Vagina (tissue), 2 donors: ENCODE measurements at places on chromosomes 6 and 20.

- DNase-seq: no peak
Observed at GRCh38 chr6:88167352-88167937, 1.3 kb upstream of the CNR1 start.

DNA sequence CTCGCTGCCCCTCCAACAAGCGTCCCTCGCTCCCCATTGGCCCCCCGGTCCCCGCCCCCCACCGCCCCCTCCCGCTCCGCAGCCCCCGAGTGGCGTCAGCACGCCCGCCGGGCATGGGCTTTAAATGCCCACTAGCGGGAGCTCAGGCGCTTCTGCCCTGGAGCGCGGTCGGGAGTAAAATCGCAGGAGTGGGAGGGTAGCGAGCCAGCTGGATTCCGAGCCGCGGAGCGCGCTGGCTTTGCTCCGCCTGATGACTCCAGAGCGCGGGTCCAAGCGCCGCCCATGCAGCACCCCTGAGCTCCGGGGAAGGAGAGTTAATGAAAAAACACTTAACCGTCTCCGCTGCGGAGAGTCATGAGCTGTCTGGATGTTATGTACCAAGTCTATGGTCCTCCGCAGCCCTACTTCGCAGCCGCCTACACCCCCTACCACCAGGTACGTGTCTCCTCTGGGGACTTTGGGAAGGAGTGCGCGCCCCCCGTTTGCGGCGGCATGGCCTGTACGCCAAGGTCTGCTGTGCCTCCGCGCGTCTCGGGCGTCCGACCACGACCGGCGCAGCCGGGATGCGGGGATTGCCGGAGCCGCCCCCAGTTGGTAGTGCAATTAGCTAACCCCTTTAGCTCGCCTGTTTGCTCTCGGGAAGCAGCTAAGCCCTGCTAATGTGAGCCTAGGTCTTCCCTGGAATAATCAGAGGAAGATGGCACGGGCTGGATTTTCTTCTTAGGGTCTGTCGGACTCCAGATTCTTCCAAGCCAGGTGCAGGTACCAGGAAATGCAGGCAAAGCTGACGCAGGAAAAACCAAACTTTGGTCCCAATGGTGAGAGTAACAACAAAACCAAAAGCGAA is at the start of gene VGLL2:
Gene VGLL2 (plus strand): TSS at position 149 of the 847 bp plus-strand sequence. CDS start 206 bp downstream, at position 355.
- no peak for DNase-seq

DNA sequence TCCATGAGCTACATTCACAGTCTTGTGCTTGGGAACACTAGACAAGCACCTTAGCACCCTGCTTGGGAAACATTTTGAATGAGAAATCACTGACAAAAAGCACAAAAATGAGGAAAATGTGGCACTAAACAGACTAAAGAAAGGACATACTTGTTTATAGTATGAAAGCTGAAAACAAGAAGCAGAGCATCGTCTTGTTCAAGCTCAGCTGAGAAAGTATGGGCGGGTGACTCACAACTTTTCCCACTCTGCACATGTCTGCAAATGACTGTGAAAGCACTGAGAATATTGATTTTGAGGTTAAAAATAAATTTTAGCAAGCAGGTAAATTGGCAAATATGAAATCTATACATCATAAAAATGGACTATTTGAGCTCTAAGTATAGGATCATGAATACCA is 725.3 kb downstream of the COL12A1 start:
- no peak for DNase-seq

GRCh38 chr6:96811136-96811535 is 26.1 kb downstream of the GPR63 start:
- no peak for DNase-seq

DNA sequence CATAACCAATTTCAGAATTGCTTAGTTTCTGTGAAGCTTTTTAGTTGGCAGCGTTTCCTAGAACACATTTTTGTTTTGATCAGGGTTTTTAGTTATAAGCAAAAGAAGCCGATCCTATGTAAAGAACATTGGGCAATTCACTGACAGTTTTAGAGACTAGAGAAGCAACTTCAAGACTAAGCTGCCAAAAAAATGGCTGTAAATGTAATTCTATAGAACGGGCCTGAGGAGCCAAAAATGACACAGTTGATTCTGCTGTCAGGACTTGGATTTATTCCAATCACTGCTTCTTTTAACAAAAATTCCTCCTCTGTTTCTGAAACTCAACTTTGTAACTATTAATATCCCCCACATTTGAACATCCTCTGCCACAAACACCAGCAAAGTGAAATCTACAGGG is 236.0 kb upstream of the EYS start:
- DNase-seq: no peak

DNA sequence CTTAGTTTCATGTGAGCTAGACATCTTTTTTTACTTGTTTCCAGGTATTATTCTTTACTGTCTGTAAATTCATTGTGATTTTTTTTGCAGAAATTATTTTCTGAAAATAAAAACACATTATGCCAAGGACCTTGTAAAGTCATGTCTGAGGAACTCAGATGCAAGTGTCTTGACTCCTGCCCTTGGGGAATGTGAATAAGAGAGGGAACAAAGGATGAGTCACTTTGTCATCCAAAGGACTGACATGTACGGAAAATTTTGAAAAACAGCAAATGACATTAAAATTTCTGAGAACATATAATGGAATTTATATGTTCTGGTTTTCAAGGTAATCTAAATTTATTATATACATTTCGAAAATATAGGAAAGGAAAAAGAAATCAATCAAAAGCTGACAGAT is 660.4 kb downstream of the CD109 start:
- no peak for DNase-seq

DNA sequence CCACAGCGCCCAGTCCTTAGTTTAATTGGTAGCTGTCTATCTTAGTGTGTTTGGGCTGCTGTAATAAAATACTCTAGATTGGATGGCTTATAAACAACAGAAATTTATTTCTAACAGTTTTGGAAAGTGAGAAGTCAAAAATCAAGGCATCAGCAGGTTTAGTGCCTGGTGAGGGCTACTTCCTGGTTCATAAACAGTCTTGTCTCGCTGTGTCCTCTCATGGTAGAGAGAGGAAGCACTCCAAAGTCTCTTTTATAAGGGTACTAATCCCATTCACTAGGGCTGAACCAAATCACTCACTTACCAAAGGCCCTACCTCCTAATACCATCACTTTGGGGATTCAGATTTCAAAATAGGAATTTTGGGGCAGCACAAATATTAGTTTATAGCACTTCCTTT is 336.9 kb upstream of the RSPO3 start:
- DNase-seq: no peak

DNA sequence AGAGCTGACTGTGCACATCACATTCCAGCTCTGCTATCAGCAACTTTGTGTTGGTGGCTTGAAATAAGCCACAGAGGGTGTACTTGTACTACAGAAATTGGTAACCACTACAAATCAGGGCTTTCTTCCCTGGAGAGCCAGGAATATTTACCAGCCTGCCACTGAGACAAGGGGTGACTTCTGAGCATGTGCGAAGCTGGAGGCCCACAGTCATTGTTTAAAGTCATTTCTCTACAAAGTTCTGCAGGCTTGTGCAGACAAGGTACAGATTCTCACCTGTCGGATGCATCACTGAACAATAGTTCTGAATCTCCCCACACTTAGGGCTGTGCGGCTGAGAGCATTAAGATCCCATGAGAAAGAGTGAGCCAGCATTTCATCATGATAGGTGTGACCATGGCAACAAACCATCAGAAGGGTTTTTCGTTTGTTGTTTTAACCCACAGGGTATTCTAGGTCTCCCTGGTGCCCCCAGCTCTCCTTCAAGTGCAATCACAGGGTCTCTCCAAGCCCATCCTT is 292.8 kb downstream of the CDC5L start:
- DNase-seq: peak; percentile 58

DNA sequence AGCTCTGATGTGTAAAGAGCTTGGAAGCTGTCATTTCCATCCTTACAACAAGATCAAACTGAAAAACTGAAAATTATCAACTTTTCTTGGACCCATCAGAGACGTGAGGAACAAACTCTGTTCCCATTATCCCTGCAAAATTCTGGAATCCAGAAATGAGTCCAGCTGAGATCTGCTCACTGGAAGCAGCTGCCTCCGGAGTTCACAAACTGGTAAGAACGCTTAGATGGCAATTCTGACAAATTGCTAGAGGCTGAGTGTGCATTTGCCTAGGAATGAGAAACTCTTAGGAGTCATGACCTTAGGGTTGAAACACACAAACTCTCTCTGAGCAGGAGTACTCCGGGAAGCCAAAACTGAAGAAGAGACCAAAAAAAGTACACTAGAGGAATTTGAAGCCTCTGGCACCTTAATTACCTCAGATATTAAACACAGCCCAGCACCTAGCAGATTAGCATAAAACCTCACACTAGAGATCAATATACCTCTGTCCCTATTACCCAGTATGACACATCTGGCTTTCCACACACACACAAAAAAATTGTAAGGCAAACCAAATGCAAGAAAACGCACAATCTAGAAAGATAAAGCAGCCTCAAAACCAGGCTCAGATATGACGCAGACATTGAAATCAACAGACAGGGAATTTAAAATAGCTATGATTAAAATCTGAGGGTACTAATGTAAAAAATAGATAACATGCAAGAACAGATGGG is 233.5 kb upstream of the SGK1 start:
- DNase-seq: no peak

DNA sequence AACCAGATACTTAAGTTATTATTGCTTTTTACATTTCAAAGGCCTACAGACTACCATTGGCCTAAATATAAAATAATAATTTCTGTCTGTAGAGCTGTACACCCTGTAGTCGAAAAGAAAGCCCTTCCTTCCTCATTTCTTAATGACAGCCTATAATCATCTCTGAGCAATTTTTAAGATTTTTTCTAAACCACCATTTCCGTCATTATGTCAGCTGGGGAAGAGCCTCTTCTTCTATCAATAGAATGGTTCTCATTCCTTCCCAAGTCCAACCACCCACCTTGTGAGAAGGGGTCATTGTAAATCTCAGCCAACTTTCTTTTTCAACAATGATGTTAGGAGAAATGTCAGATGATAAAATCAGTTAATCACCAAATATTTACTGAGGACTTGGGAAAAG is 91.8 kb downstream of the PLEKHG1 start:
- DNase-seq: no peak

DNA sequence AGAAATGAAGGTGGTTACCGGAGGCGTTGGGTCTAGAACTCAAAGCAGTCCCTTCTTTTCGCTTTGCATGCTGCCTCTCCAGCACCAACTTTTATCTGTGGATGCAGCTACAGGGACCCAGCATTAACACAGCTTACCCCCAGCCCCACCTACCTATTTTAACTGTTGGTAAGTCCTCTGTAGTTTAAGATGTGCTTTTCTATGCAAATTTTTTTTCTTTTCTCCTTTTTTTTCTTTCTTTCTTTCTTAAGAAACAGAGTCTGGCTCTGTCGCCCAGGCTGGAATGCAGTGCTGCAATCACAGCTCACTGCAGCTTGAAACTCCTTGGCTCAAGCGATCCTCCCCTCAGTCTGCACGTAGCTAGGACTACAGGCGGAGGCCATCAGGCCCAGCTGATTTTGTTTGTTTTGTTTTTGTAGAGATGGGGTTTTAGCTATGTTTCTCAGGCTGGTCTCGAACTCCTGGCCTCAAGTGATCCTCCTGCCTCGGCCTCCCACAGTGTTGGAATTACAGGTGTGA is 6.5 kb upstream of the USP45 start:
- DNase-seq: no peak

DNA sequence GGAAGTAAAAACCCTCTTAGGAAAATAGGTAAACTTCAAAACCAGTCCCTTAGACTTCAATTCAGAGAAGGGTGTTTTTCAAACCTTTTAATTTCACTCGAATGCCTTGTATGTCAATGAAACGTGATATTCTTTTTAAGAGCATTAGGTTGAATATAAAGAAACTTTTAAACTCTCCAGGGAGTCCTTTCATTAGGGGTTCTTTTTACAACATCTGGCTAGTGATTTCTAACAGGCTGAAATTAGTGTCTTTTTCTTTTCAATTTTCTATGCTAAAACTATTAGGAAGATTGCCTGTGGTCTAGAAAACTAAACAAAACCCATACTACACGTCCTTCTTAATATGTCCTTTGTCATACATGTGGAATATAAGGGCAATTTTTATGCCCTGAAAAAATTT is 569.7 kb upstream of the CITED2 start:
- DNase-seq: no peak

DNA sequence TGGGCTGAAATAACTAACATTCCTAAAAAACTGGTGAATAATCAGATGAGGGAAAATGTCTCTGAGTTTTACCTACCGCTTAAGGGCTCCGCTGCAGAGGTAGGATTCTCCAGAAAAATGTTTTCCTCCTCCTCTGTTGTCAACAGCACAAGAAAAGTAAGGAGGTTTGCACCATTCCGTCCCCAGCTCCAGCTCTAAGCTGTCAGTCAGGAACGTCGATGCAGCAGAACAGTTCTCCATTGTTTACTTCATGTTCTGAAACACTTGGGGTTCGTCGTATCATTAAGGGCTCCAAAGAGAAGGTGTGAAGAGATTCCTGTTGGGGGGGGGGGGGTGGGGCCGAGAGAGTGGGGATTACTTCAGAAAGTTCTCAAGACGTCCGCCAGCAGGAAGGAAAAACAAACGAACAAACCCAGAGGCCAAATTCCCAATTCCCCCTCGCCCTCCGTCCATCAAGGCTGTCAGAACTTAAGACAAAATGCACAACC is 734 bp downstream of the MMS22L start:
- no peak for DNase-seq

- DNase-seq: no peak
Observed at GRCh38 chr6:31681135-31681671, 336 bp upstream of the LY6G5C start.

- no peak for DNase-seq
Observed at GRCh38 chr6:143743301-143744166, 65.8 kb downstream of the PHACTR2 start.

GRCh38 chr6:25014369-25014768 is 78.6 kb upstream of the RIPOR2 start:
- no peak for DNase-seq

DNA sequence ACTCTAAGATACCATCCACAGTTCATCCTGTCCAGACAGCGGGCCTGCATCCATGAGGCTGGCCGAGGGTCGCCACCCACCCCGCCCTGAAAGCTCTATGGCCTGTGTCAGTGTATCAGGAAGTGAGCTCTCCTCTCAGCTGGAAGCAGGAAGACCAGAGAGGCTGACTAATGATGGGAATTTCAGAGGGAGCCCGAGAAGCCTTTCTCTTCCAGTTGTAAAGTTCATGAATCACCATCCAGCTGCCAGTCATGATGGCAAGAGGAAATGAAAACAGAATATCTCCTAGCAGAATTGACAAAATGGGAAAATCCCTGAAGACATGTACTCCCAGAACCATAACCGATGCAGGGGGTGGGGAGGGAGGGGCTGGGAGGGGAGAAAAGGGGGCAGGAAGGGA is 109.6 kb upstream of the RPS6KA2 start:
- no peak for DNase-seq

- DNase-seq: no peak
Observed at GRCh38 chr6:87407901-87408720, at the start of gene CFAP206. Gene CFAP206 (plus strand): TSS chr6:87407972. CDS start chr6:87409840, 1,868 bp downstream.

DNA sequence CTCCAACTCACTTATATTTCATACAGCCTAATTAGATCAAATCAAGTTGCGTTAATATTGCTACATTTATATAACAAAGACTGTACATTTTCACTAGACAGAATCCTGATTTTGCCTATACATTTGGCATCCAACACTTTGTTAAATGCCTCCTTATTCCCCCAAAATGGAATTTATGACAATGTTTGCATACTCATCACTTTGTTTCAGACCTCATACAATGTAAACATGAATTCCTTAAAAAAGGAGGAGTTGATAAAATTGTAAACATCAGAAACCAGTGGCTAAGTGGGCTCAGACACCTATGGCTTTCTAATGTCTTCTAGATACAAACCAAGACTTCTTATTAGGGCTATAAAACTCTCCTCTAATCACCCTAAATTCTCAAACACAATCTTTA is 87.3 kb downstream of the CHD6 start:
- DNase-seq: no peak
